ENCODE measurements at places on chromosomes 12 and 14. TPM values are rescaled to one million over a fixed set of nuclear protein-coding genes. Genes with fewer than 3 reads are reported as not detected.

KCNA5 gene
- total RNA-seq, result not detected

OR6C65 gene
- not detected for total RNA-seq

GRCh38 chr12:3098436-3098835 is 21.3 kb downstream of the TSPAN9 start:
- H3K27me3 ChIP-seq, result peaks cover 14% of the 10 kb centered on the region
- H3K36me3 ChIP-seq, result no peaks in the 10 kb centered on the region
- no peak for DNase-seq

DNA sequence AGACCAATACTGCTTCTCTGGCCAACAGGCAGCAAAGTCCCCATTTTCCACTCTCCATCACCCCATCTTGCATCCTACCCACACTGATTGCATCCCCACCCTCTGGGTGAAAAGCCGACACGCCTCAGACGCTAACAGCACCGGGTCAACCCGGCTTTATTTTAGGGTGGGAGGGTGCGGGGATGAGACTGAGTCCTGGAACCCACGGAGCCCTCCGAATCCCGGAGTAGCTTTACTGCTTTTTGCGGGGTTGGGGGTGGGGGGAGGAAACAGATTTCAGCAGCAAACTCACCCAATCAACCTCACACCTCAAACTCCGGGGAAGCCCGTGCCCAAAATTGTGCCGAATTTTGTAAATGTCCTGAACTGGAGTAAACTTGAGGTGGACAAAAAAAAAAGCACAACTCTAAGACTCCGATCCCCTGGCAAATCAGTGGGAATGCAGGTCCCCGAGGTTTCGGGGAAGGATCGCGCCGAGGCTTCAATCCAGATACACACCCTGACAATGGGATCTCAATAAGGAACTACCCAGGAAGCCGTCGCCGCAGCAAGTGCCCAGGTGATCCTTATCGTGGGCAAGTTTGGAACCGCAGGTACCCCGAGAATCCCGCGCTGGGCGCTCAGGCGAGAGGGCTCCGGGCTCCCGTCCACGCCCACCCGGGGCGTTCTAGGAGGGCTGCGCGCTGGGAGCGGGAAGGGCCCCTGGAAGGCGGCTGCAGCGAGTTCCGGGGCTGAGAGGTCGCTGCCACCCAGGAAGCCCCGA is 1.1 kb downstream of the GCH1 start:
- peak overlapping the region; percentile 75 for H3K4me3 ChIP-seq
- peaks cover 23% of the 10 kb centered on the region for H3K36me3 ChIP-seq
- no peak overlapping the region for H3K27ac ChIP-seq
- peak; percentile 32 for DNase-seq

- peak; percentile 45 for DNase-seq
- H3K27me3 ChIP-seq, result no peaks in the 10 kb centered on the region
- H3K27ac ChIP-seq, result peak overlapping the region; percentile 35
- no peak overlapping the region for H3K4me3 ChIP-seq
- H3K4me1 ChIP-seq, result no peaks in the 10 kb centered on the region
Observed at GRCh38 chr14:22900081-22900799, 17.2 kb downstream of the REM2 start.

GRCh38 chr12:87107766-87108165 is 851.6 kb upstream of the MGAT4C start:
- H3K27me3 ChIP-seq, result no peaks in the 10 kb centered on the region
- no peaks in the 10 kb centered on the region for H3K36me3 ChIP-seq
- H3K4me3 ChIP-seq, result no peak overlapping the region
- H3K27ac ChIP-seq, result no peak overlapping the region
- DNase-seq, result no peak

Measured in Calu3 (cell line).